Mesothelial cell of epicardium (in vitro differentiated cells): ENCODE measurements at places on chromosomes 2 and 18.

DNA sequence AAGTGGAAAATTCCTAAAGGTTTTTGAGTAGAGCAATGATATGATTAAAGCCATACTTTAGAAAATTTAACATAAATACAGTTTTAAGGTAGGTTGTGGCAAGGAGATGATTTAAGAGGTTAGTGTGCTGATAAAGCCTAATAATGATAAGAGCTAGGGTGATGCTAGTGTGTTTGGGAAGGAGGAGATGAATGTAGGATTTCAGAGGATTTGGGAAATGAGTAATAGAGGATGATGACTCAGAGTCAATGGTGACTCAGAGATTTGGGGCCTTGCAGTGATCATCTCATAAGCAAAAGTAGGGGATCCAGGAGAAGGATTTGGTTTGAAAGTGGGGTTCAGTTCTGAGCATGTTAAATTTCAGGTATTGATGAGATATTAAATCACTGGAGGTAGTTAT is 23.3 kb downstream of the STAMBP start:
- no peak for DNase-seq

GRCh38 chr18:62974928-62975675 is 259.8 kb downstream of the PHLPP1 start:
- no peak for DNase-seq

DNA sequence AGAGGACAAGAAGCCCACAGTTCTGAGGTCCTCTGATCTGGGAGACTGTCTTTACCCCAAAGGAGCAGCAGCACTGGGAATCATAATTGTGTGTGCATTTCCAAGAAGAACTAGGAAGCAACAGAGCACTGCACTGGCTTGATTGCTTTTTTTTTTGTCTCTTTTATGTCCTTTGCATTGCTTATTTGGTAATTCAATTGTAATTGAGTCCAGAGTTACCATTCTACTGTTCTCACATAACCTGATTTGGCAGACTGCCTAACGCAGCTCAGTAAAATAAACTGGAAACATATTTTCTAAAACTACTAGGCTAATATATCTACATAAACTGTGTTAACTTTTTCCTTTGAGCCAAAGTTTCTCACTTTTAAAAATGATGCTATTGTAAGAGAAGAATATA is 190.3 kb upstream of the SLC8A1 start:
- DNase-seq = no peak

- no peak for DNase-seq
Observed at GRCh38 chr2:39228413-39229209, 15.2 kb downstream of the CDKL4 start.

GRCh38 chr2:63514781-63515180 is 73.5 kb downstream of the WDPCP start:
- no peak for DNase-seq
